ENCODE measurements at places on chromosomes 2 and 18. TPM values are rescaled to one million over a fixed set of nuclear protein-coding genes. Genes with fewer than 3 reads are reported as not detected.

The LRRTM4 gene
- total RNA-seq: not detected

The GPR39 gene
- not detected for total RNA-seq

The MAL gene
- total RNA-seq: 2.2 TPM

The IL1R1 gene
- total RNA-seq: 0.86 TPM

The ESCO1 gene
- total RNA-seq: 20.7 TPM

The REEP1 gene
- not detected for total RNA-seq

The CRACDL gene
- not detected for total RNA-seq

The PLCL1 gene
- total RNA-seq: 0.14 TPM

The MRO gene
- not detected for total RNA-seq

The CXCR1 gene
- total RNA-seq: 0.28 TPM

The FOSL2 gene
- total RNA-seq: 52.5 TPM

The SANBR gene
- total RNA-seq: 1.8 TPM

The KATNAL2 gene
- total RNA-seq: 0.31 TPM

The CNTNAP5 gene
- total RNA-seq: not detected

The RNF125 gene
- 21.3 TPM for total RNA-seq

The PLEKHH2 gene
- not detected for total RNA-seq

The GNLY gene
- 903 TPM for total RNA-seq

The IL36G gene
- total RNA-seq: not detected

The ANKRD30B gene
- total RNA-seq: not detected

The ANKRD23 gene
- total RNA-seq: 12.9 TPM

The PROM2 gene
- total RNA-seq: 0.95 TPM

The DNAH7 gene
- 0.11 TPM for total RNA-seq

The LYPD1 gene
- not detected for total RNA-seq

The STARD6 gene
- total RNA-seq: not detected

The FHOD3 gene
- total RNA-seq: not detected

The ALPP gene
- total RNA-seq: not detected

The CTNNA2 gene
- total RNA-seq: not detected
